ENCODE measurements at places on chromosomes 4 and X.
A peak's percentile ranks its signal among the peaks of the same experiment; 100 is the strongest.

DNA sequence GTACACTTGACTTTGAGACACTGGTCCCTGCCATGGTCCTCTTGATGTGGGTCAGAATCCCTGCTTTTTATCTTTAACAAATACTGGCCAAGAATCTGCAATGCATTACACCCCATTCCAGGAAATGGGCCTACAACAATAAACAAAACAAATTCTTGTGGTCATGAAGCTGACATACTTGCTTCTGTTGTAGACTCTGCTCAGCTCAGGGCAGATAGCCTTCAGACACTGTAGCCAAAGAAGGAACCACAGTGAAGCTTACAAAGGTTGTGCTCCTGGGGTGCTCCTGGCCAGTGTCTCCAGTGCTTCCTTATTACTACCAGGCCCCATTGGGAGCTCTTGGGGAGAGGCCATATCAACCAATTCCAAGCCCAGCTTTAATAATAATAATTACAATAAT, 21.8 kb downstream of the KIAA1210 start:
- DNase-seq: no peak

GRCh38 chr4:62640296-62640695, 1440.2 kb downstream of the ADGRL3 start:
- DNase-seq: no peak

DNA sequence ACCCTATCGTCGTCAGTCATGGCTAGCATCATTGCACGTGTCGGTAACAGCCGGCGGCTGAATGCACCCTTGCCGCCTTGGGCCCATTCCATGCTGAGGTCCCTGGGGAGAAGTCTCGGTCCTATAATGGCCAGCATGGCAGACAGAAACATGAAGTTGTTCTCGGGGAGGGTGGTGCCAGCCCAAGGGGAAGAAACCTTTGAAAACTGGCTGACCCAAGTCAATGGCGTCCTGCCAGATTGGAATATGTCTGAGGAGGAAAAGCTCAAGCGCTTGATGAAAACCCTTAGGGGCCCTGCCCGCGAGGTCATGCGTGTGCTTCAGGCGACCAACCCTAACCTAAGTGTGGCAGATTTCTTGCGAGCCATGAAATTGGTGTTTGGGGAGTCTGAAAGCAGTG, 1.6 kb downstream of the ZCCHC12 start:
- DNase-seq: no peak

- DNase-seq: no peak
Observed at GRCh38 chr4:118939169-118939783, 50.6 kb downstream of the SYNPO2 start.

DNA sequence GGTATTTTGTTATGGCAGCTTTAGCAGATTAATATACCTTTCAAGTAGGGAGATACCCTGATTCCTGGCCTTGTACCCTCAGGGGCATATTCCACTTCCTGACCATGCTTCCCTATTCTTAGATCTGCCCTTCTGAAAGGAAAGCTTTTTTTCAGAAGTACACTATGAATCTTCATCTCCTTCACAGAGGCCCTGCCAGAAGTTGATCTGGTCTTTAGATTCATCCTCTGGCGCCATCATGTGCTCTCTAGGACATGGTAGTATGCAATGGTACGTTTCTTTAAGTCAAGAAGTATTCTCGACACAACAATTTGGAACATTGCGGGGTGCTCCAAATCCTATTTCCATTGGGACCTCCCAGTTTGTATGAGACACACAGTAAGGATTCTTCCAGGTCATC, 39.6 kb upstream of the DIPK2B start:
- DNase-seq: no peak

GRCh38 chrX:38939067-38939466, 137.8 kb downstream of the MID1IP1 start:
- no peak for DNase-seq

DNA sequence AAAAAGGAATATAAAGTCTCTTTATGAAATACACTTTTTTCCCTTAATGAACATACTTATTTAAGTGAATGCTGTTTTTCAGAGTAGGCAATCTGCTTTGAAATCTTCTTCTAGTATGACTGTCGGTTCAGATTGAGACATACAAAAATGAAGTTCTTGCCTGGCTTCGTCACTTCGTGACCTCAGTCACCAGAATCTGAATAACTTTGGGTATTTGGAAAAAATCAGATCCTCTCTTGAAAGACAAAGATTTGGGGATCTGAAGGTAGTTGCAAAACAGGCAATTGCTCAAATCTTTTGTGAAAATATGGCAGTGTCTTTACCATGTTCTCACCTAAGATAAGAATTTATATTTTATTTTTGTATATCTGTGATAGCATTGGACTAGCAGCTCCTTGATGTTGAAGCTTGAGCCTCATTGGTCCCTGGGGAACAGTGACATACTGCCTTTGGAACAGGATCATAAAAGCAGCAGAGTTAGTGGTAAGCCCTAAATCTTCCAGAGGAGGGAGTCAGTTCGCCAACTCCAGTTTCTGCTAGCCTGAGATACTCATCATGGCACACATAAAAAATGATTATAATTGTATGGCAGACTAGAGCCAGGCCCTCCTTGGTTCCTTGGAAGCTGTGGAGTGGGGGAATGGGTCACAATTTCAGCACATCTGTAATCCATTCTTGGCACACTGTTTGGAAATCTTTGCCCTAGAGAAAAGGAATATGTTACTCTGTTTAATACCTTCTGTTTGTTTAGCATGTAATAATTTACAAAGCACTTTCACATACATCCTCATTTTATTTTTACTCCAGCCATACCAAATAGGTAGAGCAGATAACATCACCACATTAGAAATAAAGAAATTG, 5.0 kb downstream of the ARFIP1 start:
- peak; percentile 37 for DNase-seq

DNA sequence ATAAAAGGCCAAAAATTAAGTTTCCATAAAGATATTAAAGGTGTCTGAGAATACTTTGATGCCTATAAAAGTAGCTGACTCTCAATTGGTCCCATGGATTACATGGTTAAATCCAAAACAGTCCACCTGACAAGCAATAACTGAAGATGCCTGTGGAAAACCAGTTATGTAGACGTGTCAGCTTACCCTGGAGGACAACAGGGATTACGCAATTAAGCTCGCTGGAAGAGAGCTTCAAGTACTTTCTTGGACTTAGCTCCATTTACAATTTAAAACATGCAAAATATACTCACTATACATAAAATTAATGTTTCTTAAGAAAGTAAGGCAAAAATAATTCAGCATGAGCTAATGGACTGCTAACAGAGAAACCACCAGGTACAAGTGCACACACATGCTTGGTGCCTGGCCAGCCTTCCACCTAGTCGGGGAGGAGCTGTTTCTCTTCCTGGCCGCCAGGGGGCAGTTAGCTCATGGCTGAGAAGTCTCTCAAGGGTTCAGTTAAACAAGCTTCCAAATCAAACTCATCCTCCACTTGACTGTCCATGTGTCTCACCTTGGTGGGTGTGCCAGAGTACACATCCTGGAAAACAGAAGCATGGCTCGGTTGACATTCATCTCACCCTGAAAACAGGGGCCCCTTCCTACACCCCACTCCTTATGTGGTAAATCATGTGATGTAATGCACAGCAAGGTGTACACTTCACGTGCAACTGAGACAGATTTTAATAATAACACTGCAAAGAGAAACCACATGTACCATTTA, 9.2 kb upstream of the FAM53A start:
- DNase-seq: peak; percentile 73

- DNase-seq: no peak
Observed at GRCh38 chrX:135347381-135348016, 38.2 kb downstream of the ETDC start.

GRCh38 chrX:44042116-44042515, 68.9 kb upstream of the NDP start:
- no peak for DNase-seq

DNA sequence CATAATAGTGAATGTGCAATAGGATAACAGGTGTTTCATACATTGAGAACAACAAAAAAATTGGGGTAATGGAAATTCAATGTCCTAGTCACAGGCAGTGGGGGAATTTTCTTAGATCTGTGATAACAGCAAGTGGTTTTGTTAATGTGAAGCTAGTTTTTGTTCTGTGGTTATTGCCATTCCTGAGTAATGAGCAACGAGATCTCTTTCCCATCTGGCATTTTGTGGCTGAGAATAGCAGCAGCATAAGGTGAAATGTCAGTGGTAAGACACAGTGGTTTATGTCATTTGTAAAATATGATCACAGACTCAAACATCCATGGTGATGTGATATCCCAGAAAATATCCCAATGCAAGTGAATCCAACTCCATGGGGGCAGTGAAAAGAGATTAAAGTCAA, 497.5 kb downstream of the KCNIP4 start:
- DNase-seq: peak; percentile 83

DNA sequence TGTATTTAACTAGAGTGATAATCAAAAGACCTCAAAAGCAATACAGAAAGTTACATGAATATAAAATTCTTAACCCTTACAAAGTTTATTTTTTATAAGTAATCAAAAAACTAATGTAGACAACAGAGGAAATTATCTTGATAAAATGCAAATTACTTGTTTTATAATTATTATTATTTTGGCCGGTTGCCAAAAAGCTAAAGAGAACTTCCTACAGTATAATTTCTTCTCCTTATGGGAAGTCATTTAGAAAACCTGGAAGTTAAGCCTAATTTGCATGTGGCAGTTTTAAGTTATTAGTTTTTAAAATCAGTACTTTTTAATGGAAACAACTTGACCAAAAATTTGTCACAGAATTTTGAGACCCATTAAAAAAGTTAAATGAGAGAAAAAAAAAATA, 621.3 kb upstream of the PCDH10 start:
- DNase-seq: no peak

GRCh38 chrX:48021026-48021900, 14.5 kb downstream of the SPACA5 start:
- peak; percentile 74 for DNase-seq

DNA sequence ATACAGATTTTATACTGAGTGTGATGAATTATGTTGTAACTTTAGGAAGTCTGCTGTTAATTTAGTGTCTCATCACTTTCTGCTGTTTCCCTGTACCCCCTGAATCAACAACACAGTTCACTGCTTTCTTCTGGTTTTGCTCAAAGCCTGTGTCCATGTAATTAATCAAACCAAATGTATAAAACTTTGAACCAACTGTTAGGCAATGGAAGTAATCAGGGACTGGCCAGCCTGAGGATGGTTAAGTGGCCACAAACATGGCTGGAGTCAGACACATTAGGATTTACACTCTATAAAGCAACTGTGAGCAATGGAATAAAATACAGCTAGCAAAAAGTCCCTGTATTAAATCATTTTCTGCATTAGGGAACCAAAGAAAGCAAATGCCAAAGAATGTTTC, 42.6 kb downstream of the CXCL1 start:
- DNase-seq: no peak

- no peak for DNase-seq
Observed at GRCh38 chrX:66053414-66053813, 13.5 kb upstream of the VSIG4 start.

DNA sequence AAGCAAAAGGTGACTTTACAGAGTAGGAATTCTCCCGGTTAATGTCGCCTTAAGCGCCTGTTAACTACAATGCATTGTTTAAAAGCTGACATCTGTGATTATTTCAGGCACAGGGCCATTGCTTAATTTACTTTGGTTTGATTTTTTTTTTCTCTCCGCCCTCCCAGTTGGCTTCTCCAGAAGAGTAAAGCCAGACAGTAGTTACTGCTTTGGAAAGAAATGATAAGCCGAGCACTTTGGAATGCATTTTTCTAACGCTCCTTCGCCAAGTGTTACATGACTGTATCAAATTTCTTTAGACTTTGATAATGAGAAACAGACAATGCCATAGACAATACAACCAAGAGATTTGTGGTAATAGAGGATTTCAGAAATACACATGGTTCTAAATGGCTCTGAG, 383.0 kb upstream of the TENM3 start:
- DNase-seq: no peak

DNA sequence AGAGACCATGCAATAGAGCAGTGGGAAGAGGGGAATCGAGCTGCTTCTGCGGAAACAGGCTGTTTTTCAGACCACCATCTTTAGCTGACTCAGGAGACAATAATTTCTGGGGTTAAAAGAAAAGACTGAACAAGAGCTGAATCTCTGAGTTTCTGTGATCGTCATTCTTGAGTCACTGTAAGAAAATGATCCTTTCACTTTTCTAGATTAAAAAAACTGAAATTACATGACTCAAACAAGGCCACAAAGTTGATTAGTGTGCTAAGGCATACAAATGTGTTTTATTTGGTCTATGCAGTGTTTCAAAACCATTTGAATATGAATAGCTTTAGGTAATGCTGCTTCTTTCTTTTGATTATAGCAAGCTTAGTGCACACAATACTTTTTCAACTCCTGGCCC, 194.4 kb upstream of the RPL34 start:
- DNase-seq: no peak

DNA sequence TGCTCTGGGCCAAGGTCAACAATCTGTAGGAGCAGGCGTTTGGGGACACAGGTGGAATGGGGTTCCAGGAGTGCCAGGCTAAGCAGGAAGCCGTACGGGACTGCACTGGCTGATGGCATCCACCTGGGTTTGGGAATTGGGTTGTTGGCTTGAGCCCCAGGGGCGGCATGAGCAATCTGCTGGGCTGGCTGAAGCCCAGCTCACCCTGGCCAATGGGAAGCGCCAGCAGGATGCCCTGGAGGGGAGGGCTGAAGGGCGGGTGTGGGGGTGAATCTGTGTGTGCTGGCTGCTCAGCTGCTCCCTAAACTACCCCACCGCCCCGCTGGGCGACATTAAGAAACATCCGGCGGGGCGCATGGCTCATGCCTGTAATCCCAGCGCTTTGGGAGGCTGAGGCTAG, 8.9 kb upstream of the RGS12 start:
- DNase-seq: peak; percentile 37

- DNase-seq: no peak
Observed at GRCh38 chrX:2594491-2594890, 93.7 kb upstream of the DHRSX start.

- DNase-seq: no peak
Observed at GRCh38 chr4:185248393-185249039, 39.1 kb downstream of the SNX25 start.

DNA sequence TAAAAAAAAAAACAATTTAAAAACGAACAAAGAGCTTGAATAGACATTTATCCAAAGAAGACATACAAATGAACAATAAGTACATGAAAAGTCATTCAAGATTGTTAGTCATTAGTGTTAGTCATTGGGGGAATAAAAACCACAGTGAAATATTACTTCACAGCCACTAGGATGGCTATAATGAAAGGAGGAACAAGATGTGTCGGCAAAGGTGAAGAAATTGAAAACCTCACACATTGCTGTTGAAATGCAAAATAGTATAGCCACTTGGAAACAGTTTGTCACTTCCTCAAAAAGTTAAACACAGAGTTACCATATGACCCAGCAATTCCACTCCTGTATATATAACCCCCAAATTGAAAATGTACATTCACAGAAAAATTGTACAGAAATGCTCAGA, 45.2 kb upstream of the SLC39A8 start:
- no peak for DNase-seq

- no peak for DNase-seq
Observed at GRCh38 chr4:149718500-149718899, 97.1 kb downstream of the IQCM start.

All from NCI-H524 (cell line).